AG04449 (cell line): ENCODE measurements at places on chromosomes 5 and 9.

- no peak for DNase-seq
Measured at GRCh38 chr9:23522952-23523351, 303.1 kb downstream of the ELAVL2 start.

DNA sequence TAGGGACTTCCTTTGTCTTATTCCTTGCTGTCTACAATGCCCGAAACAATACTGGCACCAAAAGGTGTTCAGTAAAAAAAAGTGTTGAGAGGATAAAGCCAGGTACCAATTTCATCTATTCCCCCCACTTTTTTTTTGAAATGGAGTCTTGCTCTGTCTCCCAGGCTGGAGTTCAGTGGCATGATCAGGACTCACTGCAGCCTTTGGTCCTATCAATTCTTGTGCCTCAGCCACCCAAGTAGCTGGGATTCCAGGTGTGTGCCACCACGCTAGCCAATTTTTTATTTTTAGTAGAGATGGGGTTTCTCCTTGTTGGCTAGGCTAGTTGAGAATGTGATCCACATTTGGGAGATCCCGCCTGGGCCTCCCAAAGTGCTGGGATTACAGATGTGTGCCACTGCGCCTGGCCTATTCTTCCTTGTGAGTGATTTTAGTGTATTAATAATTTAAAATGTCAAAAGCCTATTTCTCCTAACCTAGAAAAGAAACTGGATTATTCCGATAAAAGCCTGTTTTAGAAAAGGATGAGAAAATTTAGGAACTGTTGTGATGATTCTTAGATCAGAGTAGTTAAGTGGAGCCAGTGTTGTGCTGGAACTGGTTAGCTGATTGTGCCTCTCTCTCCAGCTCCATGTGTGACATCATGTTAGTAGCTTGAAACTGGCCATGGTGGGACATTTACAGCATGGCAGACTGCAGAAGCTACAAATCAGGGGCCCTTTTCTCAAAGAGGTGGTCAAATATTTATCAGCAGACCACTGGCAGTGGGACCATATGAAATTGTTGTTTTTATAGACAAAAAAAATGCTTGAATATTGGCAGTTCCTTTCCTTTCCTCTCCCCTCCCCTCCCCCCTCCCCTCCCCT is 14.3 kb downstream of the CDC42SE2 start:
- no peak for DNase-seq

GRCh38 chr5:158461240-158461854 is 602.4 kb upstream of the CLINT1 start:
- DNase-seq: no peak

GRCh38 chr9:94951324-94952135 is 225.0 kb downstream of the AOPEP start:
- DNase-seq: no peak

DNA sequence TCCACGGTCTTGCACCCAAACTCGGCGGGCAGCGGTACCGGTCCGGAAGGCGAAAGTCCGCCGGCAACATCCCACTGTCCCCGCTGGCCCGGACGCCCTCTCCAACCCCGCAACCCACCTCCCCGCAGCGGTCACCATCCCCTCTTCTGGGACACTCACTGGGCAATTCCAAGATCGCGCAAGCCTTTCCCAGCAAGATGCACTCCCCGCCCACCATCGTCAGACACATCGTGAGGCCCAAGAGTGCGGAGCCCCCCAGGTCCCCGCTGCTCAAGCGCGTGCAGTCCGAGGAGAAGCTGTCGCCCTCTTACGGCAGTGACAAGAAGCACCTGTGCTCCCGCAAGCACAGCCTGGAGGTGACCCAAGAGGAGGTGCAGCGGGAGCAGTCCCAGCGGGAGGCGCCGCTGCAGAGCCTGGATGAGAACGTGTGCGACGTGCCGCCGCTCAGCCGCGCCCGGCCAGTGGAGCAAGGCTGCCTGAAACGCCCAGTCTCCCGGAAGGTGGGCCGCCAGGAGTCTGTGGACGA is 33.3 kb downstream of the CD180 start:
- no peak for DNase-seq

DNA sequence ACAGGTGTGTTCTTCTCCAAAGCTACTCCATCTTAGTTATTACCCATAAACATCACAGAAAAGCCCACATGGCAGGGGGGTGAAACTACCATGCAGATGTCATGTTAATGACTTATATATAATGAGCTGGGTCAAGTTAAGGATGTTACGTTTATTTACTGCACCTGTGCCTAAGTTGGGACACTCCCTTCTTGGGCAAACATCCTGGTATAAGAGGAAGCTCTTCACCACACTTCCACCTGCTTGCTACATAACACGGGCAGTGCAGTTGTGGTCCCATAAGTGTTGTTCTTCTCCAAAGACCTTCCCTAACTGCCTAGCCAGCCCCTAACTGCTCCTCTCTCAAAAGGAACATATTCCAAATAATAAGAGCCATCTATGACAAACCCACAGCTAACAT is 9.3 kb upstream of the ZCCHC9 start:
- no peak for DNase-seq

DNA sequence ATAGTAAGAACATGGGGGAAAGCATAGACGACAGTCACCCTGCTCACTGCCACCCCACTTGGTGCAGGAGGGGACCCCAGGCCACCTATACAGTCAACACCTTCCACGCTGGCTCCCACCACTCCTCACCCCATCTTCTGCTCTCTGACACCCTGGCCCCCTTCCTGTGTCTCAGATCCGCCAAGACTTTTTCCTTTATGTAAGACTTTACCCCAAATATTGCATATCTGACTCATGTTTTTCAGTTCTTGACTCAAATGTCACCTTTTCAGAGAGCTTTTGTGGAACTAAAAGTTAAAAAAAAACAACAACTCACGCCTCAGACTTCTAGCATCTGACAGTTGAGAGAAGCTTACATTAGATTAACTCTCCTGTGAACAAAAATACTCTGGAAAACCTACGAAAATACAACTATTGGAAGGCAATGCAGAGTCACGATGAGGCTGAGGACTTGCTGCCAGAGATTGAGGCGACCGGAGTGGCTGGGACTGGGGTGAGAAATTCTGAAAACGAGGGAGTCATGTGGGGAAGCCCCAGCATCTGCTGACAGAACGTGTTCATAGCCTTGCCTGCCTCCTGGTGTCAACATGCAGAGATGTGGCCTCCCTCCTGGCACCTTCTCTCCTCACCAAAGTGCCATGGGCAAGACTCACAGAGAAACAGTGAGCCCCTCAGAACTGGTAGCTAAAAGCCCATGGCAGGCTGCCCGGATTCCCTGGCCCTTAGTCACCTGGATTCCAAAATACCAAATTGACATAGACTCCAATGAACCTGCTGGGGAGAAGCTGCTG is 22.4 kb upstream of the FCN2 start:
- no peak for DNase-seq

- DNase-seq: no peak
Measured at GRCh38 chr5:55926476-55926875, 68.3 kb downstream of the IL6ST start.

- no peak for DNase-seq
Measured at GRCh38 chr5:157509587-157509986, 49.6 kb downstream of the NIPAL4 start.

GRCh38 chr9:108835831-108836230 is 20.0 kb downstream of the ACTL7B start:
- DNase-seq: no peak

- DNase-seq: no peak
Measured at GRCh38 chr9:134915046-134915985, 2.4 kb downstream of the FCN1 start.

DNA sequence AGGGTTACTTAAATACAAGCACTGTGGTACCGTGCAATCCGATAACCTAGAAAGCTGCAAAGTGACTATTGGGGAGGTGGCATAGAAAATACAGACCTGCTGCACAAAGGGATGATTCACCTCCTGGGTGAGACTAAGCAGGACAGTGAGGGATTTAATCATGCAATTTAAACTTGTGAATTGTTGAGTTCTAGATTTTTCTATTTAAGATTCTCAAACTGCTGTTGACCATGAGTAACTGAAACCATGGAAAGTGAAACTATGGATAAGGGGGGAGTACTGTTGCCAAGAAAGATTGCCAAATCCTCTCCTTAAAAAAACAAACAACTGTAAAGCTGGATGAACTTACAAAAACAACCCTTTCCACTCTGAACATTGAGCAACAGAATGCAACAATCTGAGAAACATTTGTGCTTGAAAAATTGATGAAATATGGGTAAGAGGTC is 61.5 kb upstream of the NUDT12 start:
- DNase-seq: peak; percentile 56

- DNase-seq: no peak
Measured at GRCh38 chr9:69893057-69893456, 72.4 kb downstream of the CFAP95 start.

- DNase-seq: no peak
Measured at GRCh38 chr5:130496215-130496614, 592.0 kb downstream of the CHSY3 start.

DNA sequence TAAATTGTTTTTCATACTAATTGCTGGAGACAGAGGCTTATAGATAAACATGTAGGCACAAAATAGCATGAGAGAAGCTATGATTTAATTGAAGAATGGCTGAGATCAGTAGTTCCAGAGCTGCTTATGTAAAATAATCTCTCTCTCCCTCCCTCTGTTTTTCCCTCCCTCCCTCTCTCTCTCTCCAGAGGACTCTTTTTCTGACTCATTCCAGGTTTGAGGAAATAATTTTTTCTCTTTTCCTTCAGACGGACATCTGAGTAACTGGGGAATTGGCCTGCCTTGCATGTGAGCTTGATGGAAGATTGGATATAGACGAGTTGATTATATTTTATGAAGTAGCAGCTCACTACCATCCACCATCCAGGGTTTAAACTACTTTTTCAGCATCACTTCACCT is 35.5 kb downstream of the KCTD16 start:
- no peak for DNase-seq

DNA sequence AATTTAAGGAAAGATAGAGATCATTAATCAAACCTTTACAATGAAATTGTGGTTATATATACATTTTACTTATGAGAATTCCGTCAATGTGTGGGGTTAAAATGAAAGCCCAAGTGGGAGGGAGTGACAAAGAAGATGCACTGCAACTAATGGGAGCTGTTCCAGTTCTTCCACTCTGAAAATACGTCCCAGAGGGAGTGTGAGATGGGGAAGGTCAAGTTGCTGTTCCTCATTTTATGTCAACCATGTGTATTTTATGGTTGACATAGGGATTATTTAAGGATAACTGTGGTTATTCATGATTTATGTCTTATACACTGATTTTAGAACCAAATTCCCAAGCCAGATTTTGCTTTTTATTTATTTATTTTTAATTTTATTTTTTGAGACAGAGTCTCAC is 14.2 kb upstream of the RGS3 start:
- DNase-seq: no peak

- DNase-seq: no peak
Measured at GRCh38 chr5:53613061-53613460, 52.6 kb downstream of the NDUFS4 start.

DNA sequence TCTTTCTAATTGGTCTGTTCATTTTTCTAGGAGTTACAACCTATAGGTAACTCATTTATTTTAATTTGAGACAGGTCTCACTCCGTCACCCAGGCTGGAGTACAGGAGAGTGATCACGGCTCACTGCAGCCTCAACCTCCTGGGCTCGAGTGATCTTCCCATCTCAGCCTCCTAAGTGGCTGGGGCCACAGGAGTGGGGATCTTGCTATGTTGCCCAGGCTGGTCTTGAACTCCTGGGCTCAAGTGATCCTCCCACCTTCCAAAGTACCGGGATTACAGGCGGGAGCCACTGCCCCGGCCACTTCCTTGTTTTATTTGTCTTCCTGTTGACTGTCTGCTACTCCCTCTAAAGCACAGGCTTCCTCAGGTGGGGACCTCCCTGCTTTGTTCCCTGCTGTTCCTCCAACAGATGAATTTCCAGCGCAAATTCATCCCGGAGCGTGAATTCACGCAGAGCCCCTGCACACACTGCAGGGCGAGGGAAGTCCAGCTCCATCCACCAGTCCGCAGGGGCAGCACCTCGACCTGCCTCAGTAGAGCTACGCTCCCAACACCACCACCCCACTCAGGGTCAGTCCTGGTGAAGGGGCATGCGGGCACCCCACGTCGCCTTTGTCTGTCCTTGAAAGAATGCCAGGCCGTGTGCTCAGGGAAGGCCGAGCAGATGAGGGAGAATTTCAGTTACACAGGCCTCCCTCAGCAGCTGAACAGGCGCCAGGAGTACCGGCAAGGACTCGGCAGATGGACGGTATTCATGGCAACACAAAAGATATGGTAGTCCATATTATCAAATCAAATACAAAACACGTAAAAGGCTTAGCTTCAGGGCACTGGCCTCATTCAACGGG is 6.3 kb downstream of the QSOX2 start:
- DNase-seq: no peak
